ENCODE measurements at places on chromosomes 2 and 18.

DNA sequence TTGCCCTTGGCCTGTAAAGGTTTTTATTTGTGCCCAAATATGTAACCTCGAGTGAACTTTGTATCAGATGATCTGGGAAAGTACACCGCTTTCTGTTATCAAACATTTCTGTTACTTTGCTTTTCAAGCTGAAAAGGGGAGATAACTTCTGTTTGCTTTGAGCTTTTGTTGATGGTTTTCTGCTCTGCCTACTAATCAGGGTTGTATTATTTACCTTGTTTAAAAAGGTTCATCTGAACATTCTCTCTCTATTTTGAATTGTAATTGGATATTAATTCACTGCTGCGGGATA lies 79.4 kb downstream of the XRCC5 start:
- DNase-seq = no peak

DNA sequence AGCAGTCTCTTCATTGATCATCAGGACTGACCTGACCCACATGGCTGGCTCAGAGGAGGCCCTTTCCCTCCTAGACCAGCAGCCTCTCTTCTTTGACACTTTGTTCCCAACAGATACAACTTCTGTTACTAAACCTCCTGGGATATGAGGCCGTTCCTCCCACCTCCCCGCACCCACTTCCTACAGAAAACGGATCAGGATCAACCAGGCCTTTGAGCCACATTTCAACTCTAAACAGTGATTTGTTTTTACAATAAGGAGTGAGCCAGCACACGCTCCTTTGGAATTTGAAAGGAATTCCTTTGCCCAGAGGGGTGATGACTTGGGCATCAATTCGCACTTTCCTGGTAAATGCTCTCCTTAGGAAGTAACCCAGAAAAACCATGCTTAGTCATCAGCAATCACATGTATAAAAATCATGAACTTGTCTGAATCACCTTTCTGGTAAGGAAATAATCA lies 180.4 kb downstream of the FAM124B start:
- no peak for DNase-seq

DNA sequence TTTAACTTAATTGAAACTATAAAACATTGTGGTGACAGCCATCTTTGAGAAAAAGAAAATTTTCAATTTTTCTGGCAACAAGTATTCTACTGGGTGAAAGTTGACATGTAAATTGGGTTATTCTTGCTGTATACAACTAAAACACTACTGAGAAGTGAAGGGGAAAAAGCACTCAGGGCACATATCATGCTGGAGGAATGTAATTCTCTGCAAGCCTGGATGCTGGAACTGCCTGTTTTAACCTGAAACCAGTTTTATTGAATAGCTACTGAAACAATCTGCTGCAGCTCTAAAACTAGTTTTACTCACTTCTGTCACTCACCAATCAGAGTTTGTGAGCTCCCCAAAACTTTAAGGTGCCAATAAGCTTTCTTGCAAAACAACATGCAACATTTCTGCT lies 1136.0 kb downstream of the LRP1B start:
- DNase-seq = no peak

DNA sequence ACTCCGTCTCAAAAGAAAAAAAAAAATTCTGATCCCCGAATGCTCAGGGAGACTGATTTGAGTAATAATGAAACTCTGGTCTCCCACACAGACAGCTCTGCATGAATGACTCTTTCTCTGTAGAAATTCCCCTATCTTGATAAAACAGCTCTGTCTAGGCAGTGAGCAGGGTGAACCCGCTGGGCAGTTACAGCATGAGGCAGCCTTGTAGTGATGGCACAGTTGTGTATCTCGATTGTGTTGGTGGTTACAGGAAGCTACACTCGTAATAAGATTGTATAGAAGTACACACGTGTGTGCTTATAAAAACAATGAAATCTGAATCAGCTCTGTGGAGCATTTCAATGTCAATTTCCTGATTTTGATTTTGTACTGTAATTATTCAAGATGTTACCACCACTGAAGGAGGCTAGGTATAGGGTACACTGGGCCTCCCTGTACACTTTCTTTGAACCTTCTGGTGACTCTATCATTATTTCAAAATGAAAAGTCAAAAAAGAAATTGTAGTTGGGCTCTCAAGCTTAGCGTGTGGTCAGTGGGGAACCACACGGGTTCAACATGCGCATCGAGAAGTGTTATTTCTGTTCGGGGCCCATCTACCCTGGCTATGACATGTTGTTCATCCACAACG lies 34.9 kb upstream of the ATP8B1 start:
- DNase-seq = peak; percentile 40

DNA sequence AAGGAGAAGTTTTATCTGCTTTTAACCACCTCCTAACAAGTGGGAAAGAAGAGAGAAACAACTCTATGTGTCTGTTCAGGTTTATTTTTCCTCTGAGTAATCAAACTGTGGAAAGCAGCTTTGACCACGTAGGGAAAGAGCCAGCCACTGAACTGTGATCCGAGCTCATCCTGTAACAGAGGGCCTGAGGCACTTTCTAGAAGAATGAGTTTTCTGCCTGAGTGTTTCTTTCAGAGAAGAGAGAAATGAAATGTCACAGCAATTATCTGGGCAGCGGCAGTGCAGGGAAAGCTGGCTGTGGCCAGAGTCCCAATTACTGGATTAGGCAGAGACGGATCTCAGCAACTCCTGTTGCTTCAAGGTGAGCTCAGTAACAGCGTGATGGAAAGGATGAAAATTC lies 151.9 kb downstream of the CD226 start:
- DNase-seq = no peak

- no peak for DNase-seq
These were observed 1.9 kb downstream of the CCDC68 start for GRCh38 chr18:54957296-54957832.

GRCh38 chr2:48693066-48693465 lies 62.5 kb downstream of the LHCGR start:
- DNase-seq = no peak

DNA sequence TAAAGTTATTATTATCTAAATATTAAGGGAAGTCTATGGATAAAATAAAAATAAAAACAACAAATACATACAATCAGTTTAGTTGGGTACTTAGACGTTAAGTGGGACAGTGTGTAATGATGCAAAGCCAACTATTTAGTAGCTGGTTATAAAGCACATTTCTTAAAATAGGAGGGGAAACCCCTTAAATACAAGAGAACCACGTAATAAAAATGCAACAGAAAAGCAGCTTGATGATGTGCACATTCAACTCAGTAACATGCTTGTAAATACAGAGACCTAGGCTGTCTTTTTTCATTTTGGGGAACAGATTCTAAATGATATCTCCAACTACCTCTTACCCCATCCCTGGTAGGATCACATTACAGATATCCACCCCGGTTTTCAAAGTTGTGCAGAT lies 134.3 kb upstream of the AQP4 start:
- no peak for DNase-seq

All from memory B cell (primary cell).